IMR-90 (cell line): ENCODE measurements at places on chromosomes 7 and 10. TPM values are rescaled to one million over a fixed set of nuclear protein-coding genes. Genes with fewer than 3 reads are reported as not detected.

DNA sequence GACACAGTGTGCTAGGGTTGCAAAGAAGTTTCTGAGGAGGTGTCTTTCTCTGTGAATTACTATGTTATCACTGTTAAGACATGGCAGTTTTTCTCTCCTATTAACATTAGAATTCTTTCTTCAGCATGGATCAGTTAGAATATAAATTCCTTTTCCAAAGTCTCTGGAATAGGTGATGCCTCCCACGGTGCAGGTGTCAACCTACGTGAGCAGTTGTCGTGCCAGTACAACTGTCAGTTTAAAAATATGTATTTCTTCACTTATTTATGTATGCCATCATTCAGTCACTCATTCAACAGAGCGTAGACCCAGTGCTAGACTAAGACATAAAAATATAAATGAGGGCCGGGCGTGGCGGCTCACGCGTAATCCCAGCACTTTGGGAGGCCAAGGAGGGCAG, 83.5 kb downstream of the TACC2 start:
- no peak for DNase-seq

The MRLN gene
- total RNA-seq = not detected in 2 replicates

The OR6V1 gene
- total RNA-seq = not detected in 2 replicates

The ACTL6B gene
- not detected in 2 replicates for total RNA-seq

The ASZ1 gene
- total RNA-seq = not detected in 2 replicates

GRCh38 chr10:66572700-66573099, 353.1 kb upstream of the LRRTM3 start:
- no peak for DNase-seq

The C1QL3 gene
- total RNA-seq = not detected in 2 replicates

- no peak for DNase-seq
These were observed 37.3 kb downstream of the SH3PXD2A start for GRCh38 chr10:103818105-103818504.

The SDK1 gene
- 1.1 and 1.6 TPM in 2 replicates for total RNA-seq

GRCh38 chr10:23686722-23687121, 247.8 kb downstream of the OTUD1 start:
- no peak for DNase-seq

- no peak for DNase-seq
These were observed 61.1 kb downstream of the SNX13 start for GRCh38 chr7:17879075-17879661.

- DNase-seq = no peak
These were observed 78.8 kb upstream of the ANLN start for GRCh38 chr7:36310897-36311296.

The CHAT gene
- not detected in 2 replicates for total RNA-seq

The PAX2 gene
- total RNA-seq = not detected in 2 replicates

DNA sequence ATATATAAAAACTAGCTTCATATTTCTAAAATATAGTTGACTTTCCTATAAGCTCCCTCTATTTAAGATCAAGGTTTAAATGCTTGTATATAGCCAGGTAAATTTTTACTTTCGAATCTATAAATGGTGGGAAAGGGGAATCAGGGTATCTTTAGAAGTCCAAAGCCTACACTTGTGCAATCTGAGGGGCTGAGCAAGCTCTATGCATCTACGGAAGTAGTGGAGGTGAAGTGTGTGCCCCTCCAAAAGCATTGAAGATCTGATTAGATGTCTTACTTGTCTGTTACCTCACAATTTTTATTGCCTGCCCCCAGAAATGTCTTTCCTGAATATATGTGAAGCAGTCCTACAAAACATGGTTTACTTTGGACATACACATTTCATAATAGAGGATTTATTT, 1.6 kb downstream of the AKAP9 start:
- DNase-seq = no peak

The HSPA12A gene
- 16.1 and 18.6 TPM in 2 replicates for total RNA-seq

- peak; percentile 15 for DNase-seq
These were observed 712.1 kb upstream of the NRP1 start for GRCh38 chr10:34046506-34047034.

GRCh38 chr10:129972966-129973673, 9.0 kb upstream of the EBF3 start:
- no peak for DNase-seq

DNA sequence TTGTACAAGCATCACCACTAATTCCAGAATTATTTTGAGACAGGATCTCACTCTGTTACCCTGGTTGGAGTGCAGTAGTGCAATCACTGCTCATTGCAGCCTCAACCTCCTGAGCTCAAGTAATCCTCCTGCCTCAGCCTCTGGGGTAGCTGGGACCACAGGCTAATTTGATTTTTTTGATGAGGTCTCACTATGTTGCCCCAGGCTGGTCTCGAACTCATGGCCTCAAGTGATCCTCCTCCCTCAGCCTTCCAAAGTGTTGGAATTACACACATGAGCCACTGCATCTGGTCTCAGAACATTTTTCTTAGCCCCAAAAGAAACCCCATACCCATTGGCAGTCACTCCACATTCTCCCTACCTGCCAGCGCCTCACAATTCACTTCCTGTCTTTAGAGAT, 3.5 kb upstream of the WBP1L start:
- DNase-seq = no peak

The EN2 gene
- total RNA-seq = not detected in 2 replicates

DNA sequence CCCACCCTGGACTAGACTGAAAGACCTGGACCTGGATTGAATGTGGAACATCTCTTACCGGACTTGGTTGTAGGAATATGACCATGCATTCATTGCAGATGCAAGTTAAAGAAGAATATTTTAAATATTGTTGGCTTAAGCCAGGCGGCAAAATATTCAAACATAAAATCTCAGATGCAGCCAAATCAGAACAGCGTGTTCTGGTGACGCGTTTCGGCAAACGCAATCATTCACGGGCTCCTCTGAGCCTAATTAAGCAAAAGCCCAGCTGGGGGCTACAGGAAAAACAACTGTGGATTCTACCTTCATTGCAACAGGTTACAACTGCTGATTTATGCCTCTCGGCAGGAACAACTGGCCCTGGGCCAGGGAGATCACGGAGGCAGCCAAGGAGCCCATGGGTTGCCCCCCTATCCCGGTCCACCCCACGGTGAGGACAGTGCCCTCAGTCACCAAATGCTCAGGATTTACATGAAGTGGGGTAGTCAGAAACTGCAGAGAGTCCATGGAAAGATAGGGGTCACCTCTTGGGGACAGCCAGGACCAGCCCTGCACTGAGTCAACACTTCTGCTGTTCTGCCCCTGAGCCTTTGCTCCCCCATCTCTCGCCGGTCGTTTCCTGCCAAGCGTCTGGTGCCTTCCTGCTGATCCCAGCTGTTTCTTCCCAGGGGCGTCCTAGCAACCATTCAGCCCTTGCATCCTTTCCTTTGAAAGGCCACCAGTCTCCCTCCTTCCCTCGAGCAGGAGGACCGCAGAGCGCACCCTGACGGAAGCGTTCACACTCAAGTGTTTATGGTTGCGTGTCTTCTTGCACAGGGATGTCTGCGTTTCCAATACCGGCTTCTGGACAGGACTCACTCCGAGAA, 64.4 kb upstream of the SFMBT2 start:
- DNase-seq = no peak

The LBX1 gene
- total RNA-seq = not detected in 2 replicates

- DNase-seq = no peak
These were observed 93.7 kb downstream of the SVOPL start for GRCh38 chr7:138607216-138608126.

DNA sequence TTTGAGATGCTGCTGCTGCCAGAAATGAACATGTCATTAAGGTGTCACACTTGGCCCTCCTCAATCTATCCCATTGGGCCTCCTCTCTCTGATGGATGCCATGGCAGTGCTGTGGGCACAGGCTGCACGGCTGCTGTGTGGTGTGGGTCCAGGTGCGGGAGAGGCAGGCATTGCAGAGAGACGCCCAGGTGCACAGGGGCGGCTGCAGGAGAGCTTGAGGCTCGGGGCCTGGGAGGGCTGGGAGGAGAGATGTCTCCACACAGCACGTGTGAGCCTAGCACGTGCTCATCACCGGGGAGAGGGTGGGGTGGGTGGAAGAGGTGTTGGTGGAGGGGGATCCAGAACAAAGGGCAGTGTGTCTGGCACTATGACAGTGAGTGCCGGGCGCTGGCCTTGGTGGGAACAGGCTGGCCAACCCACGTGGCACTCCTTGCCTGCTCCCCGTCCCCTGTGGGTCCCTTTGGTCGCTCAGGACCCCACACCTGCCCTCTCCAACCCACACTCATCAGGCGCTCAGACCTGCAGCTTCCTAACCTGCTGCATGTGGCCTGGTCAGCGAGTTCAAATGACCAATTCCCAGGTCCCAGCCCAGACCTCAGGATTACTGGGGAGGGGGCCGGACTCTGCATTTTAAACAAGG, 39.9 kb upstream of the BNIP3 start:
- no peak for DNase-seq

GRCh38 chr10:68618234-68618633, 58.1 kb downstream of the TET1 start:
- no peak for DNase-seq

DNA sequence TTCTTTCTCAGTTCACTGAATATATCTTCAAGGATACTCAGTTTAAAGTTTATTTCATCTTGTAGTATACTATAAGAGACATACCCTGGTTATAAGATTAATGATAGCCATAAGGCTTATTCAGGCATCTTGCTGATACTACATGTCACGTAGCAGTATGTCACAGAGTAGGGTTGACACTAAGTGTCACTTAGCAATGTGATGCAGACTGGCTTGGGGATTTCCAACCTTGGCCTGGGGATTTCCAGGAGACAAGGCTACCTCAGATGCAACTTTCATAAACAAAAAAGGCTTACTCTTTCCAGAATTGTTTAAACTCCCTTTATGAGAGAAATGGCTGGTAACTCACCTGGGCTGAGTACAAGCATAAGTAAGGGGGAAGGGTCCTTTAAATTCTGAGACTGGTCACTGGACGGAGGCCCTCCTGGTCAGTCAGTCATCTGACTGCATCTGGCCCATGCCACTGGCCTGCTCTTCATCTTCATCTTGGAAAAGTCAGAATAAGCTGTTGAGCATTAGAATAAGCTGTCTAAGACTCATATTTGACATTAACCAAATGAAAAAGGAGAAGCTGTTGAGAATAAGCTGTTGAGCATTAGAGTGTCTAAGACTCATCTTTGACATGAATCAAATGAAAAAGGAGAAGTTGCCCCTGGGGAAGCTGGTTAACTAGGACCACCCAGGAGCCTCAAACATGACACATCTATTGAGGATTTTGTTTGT, 9.5 kb downstream of the SLC13A1 start:
- DNase-seq = no peak

DNA sequence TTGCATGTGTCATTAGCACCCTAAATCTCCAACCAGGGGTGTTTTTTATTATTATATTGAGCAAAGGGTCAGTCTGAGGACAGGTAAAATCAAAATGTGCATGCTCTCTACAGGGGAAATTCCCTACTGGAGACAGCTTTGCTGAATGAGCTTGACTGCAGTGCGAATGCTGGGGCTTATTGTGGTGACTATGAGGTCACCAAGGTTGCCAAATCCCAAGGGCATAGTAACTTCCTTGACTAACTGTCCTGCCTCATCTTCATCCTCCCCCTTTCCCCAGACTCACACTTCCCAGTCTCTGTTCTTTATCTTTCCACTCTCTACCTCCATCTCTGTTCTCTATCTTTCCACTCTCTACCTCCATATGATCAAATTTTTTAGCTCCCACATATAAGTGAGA, 22.9 kb upstream of the AOC1 start:
- no peak for DNase-seq

GRCh38 chr7:16492513-16493062, 27.1 kb upstream of the SOSTDC1 start:
- DNase-seq = peak; percentile 46

The INTS1 gene
- total RNA-seq = 9.3 and 10.0 TPM in 2 replicates

DNA sequence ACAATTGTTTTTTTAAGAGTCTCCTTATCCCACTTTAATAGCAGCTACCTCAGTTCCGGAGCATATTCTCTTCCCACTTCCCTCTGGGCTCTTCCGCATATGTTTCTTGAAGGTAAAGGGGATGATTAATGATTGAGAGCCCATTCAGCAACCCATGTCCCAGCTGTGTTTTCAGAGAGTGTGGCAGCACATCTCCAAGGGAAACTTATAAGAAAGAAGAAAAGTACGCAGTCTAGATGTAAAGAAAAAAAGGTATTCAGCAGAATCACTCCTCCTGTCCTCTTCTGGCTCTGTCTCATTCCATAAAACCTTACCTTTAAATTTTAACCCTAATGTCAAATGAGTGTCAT, 9.7 kb upstream of the ANKRD7 start:
- DNase-seq = no peak

- no peak for DNase-seq
These were observed 12.0 kb downstream of the SEC24C start for GRCh38 chr10:73756183-73756582.

- no peak for DNase-seq
These were observed 32.9 kb upstream of the PCBD1 start for GRCh38 chr10:70921285-70921684.

DNA sequence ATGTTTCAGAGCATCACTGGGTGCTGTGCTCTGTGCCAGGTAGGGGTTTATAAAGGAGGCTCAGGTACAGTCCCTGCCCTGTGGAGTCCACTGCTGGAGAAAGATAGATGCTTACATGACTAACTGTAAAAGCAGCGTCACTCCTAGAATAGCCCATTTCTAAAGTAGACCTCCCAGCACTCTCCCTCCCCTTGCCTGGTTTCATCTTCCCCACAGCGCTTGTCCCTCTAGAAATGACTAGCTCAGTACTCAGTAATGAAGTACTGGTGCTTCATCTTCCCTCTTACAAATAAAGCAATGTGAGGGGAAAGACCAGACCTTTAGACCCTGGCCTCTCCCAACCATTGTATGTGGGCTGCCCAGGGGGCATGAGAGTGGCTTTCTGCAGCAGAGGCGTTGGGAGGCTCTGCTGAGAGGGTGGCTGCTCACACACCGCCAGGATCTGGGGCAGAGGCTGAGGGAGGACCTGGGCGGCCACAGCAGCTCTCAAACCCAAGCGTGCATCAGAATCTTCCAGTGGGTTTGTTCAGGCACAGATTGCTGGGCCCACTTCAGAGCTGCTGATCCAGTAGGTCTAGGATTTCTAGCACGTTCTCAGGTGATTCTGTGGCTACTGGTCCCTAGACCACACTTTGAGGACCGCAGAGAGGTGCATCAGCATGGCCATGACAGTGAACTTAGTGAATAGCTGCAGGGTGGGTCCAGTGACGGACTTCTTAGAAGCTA, 110.3 kb upstream of the ANLN start:
- peak; percentile 63 for DNase-seq

The LIPN gene
- not detected in 2 replicates for total RNA-seq

- DNase-seq = peak; percentile 56
These were observed 65.1 kb upstream of the ITGA8 start for GRCh38 chr10:15784662-15785300.
